ENCODE measurements at places on chromosomes 1 and 21. TPM values are rescaled to one million over a fixed set of nuclear protein-coding genes. Genes with fewer than 3 reads are reported as not detected.

- ATAC-seq, result no peak
These were observed 26.8 kb downstream of the KIF1B start for GRCh38 chr1:10237157-10237539.

Gene SLC6A17
- total RNA-seq, result 0.28 TPM

Gene LDLRAD1
- total RNA-seq, result 0.24 TPM

DNA sequence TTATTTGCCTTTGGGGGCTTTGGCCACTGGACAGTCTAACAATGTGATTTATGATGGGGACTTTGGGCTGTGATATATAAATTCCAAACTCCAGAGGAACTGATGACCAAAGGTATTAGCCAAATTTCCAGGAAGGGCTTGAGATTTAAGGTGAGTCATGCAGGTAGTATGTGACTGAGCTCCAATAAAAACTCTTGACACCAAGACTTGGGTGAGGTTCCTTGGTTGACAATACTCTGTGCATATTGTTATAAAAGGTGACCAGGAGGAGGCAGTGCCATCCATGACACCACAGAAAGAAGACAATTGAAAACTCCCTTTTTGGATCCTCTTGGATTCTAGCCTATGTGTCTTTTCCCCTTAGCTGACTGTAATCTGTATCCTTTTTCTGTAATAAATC is 392.7 kb upstream of the LRRC7 start:
- ATAC-seq, result peak; percentile 55

DNA sequence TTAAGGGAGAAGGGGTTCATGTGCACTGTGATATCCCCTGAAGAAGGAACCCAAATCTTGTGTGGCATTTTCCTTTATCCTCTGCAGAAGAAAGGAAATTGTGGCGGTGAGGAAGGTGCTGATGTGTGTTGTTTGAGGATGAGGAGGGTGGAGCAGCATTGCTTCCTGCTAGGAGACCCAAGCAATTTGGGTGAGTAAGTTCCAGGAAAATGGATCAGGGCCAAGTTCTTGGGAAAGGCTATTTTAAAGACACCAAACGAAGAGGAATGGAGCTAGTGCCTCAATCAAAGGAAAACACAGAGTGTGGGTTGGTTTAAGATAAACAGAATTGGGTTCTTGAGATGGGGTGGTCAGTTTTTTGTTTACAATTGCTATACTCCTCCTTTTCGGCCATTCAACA is 86.7 kb upstream of the MARK1 start:
- no peak for ATAC-seq

Data from esophagus mucosa (tissue), 1 donor.